Esophagus squamous epithelium (tissue), 5 donors: ENCODE measurements at places on chromosomes 3 and 15.

GRCh38 chr3:143585720-143586456, 262.4 kb downstream of the SLC9A9 start:
- DNase-seq, result no peak

DNA sequence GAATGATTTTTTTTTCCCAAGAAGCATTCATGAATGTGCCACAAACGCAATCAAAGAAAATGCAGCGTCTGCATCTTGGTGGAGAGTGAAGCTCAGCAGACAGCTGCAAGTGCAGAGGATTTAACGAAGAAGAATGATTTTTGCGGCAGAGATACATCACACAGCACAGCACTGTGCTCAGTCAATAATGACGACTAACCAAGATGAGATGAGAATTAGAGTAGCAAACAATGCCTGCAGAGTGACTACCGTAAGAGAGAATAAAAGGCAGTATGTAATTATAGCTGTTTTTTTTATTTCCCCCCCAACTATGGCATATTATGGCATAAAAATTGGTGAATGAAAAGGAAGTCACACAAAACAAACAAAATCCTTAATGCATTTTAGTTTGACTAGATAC, 218.0 kb upstream of the ROBO1 start:
- DNase-seq, result no peak

GRCh38 chr15:22228101-22228762, 147.9 kb downstream of the OR4M2 start:
- DNase-seq, result no peak

GRCh38 chr3:113158171-113158570, 53.2 kb upstream of the BOC start:
- DNase-seq, result no peak

DNA sequence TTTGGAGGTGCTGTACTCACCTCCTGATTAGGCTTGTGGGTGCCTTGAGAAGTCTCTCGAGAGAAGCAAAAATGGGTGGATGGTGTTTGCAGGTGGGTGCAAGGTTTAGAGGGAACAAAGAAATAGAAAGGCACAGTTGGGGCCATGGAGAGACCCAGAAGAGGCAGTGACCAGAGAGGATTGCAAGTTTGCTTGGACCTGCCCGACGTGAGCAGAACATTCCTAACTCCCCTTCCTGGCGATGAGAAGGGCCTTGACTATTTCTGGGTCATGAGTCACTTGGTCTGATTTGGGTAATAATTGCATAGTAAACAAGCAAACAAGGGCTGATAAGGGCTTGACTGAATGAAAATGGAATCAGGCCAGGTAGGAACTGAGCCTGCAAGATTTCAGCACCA, 7.0 kb upstream of the CTSH start:
- no peak for DNase-seq

DNA sequence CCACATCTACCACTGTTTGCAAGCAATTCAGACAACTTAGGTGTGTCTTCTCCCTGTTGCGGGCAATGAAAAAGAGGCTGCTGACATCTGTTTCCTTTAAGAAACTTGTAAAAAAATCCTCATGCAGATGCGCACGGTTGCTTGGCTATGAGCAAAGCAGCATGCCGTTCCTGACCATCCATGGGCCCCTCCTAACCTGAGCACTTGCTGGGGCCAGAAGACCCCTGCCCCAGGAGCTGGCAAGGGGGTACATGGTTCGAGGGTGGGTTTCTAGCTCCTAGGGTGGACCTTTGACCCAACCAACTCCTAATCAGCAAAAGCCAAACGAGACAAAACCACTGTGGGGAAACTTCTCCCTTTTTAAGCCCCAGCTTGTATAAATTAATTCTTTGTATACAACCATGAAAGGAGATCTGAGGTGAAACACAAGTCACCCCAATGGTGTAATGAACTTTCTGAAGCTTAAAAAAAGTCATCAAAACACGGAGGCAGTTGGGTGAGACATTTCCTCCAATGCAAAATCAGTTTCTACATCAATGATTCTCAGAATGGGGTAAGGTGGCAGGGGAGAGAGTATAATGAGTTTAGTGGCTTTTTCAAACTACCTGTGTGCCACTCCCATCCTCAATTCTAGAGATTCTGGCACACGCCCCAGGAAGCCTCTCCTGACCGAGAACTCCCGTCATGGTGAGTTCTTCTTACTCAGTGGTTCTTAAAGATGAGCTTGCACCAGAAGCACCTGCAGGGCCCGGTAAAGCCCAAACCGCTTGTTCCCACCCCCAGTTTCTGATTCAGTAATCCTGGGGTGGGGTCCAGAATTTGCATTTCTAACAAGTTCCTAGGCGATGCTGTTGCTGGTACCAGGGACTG, 44.1 kb downstream of the CPN2 start:
- DNase-seq, result no peak

DNA sequence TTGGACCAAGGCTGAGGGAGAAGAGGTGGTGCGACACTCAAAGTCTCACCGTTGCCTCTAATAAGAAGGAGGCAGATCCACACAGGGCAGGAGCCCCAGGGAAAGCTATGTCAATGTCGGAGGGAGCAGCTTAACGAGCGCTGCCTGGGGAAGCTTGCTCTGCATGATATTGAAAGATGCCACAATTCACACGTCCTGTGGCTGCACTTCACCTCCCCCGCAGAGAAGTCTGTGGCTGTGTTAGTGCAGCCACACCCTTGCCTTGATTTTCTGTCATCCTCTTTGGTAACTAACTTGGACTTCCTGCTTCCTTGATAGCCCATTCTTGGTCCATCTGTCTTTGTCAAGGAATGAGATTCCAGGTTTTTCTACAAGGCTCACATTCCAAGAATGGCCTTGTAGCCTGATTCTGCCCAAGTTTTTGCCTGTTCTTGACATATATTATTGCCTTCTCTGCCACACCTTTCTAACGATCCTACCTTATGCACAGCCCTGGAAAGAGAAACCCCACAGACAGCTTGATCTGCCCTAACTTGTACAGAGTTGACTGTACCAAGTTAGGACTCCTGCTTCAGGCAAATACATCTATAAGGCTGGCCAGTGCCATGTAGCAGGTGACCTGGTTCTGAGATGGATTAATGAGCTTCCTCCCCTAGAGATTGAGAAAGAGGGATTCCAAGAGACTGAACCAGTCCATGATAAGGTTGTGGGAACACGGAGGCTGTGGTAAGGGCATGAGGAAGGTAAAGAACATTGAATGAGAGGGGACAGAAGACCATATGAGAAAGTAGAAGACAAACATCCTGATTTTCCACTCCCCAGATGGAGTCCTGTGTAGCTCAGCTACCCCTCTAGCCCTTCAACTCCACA, 153.0 kb upstream of the WNT5A start:
- DNase-seq, result no peak

- DNase-seq, result no peak
Observed at GRCh38 chr3:194327218-194328052, 23.7 kb downstream of the CPN2 start.

GRCh38 chr15:27706300-27706699, 392.8 kb downstream of the OCA2 start:
- no peak for DNase-seq

GRCh38 chr3:183370391-183370790, 58.0 kb downstream of the MCF2L2 start:
- no peak for DNase-seq

DNA sequence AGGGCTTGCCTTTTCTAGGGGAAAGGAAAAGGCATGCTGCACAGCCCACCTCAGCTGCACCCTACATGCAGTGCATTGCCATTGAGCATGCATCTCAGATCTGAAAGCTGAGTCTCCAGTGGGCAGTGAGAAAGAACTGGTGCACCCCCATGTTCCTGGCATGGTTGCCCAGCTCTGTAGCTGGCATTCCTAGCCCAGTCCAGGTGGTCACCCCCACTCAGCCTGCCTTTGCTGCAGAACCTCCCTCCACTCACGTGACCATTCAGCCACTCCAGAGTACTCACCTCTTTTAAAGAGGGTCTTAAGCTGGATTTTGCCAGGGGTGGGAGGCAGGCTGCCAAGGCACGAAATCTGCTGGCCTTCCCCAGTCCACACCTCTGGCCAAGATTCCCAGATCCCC, 208.6 kb upstream of the TOPAZ1 start:
- DNase-seq, result no peak

GRCh38 chr3:58034738-58035523, 26.7 kb downstream of the FLNB start:
- DNase-seq, result no peak

DNA sequence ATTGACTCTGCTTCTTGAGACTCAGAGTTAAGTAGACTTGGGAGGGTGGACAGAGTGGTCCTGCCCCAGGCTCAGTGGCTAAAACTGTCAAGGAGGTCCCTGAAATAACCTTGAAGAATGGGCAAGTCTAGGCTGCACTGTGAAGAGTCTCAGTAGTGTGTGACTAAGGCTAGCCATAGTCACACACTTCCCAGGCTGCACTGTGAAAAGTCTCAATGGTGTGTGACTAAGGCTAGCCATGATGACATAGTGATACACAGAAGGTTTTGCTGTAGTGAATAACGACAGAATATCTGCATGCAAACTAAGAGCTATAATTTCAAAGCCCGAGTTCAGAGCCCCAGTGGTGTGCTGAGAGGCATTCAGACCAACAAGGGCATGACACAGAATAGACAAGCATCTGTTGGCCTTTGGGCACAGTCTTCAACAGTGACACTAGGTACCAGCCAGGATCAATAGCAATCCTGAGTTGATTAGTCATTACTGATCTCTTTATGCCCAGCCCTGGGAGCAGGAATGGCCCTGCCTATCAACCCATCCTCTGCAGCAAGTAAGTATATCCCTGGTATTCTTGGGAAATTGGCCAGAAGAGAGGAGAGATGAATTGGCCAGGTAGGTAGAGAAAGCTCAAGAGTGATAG, 72.4 kb upstream of the BBX start:
- DNase-seq, result no peak

- DNase-seq, result no peak
Observed at GRCh38 chr3:77684115-77684514, 644.2 kb downstream of the ROBO2 start.

DNA sequence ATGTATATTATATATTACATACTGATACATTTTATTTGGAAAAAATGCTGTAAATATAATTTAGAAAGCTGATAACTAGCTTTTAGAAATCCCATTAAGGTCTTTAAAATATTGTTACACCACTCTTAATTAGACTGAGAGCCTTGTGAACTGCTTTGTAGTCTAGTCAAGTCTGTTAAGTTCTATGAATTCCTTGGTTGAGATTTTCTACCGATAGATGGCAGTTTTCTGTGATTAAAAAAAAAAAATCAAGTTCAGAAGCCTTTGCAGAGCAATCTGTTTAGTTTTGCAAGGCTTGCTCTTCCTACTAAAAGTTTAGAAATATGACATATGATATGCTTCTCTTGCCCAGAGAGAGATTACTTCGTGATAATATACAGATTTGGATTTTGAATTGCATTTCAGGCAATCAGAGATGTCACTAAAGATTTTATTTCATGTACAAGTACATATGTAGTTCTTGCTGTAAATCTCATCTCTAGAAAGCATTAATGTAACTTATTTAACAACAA, 60.4 kb upstream of the SLITRK3 start:
- DNase-seq, result no peak

DNA sequence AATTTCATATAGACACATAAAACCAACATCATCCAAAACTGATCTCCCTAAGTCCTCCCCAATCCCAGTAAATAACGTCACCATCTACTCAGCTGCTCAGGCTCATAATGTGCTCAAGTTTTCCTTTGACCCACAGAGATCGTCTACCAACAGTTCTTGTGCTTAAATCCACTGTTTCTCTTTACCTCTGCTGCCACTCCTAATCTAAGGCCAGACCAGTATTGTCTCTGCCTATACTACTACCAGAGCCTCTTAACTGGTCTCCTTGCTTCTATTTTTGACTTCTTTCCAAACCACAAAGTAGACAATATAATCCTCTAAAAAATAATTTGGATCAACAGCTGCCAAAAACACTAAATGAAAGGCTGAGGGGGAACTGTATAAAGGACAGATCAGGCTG, 65.3 kb downstream of the CLASP2 start:
- no peak for DNase-seq

DNA sequence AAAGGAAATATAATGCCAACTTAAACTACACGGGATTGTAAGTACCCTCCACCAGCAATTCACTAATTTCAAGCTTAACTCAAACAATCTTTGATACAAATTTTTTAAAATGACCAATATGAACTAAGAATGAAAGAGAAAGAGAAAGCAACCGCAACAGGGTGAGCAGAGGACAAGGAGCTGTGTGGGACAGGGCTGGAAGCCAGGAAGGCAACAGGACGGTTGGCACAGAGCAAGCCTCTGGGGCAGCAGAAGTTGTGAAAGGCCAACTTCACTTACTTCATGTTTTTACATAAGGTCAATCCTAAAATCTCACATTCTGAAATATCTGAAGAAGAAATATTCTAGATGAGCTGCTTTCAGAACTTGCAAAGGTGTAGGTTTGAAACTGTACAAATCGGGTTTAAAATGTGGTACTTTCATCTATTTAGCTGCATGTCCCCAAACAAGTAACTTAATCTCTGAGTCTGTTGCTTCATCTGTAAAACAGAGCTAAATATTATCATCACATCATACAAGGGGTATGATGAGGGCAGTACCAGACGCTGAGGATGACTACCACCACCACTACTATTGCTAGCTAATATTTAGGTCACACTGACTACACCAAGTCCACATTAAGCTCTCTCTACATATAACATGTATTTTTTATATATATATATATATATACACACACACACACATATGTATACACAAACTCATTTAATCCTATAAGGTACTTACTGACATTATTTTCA, 101.7 kb downstream of the IGSF11 start:
- no peak for DNase-seq

DNA sequence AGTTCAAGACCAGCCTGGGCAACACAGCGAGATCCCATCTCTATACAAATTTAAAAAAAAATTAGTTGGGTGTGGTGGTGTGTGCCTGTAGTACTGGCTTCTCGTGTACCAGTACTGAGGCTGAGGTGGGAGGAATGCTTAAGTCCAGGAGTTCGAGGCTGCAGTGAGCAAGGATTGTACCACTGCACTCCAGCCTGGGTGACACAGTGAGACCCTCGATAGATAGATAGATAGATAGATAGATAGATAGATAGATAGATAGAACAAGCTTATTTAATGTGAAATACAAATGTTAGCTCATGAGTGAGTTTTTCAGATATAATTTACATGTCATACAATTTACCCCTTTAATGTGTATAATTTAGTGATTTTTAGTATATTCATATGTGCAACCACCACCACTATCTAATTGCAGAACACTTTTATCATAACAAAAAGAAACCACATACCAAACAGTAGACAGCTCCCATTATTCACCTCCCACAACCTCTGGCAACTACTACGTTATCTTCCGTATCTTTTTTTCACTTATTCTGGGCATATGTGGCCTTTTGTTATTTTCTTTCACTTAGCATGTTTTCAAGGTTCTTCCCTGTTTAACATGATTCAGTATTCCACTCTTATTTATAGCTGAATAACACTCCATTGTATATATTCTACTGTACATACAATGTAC, 13.1 kb upstream of the PRRT3 start:
- DNase-seq, result no peak

- no peak for DNase-seq
Observed at GRCh38 chr15:96052154-96052553, 278.3 kb upstream of the NR2F2 start.
